Activated CD4-positive, alpha-beta T cell treated with anti-CD3 and anti-CD28 coated beads, Interleukin-2, amount 10 ng/mL, durations not matched to agents 7 days and 5 days (primary cell): ENCODE measurements at places on chromosomes 13 and 19.

DNA sequence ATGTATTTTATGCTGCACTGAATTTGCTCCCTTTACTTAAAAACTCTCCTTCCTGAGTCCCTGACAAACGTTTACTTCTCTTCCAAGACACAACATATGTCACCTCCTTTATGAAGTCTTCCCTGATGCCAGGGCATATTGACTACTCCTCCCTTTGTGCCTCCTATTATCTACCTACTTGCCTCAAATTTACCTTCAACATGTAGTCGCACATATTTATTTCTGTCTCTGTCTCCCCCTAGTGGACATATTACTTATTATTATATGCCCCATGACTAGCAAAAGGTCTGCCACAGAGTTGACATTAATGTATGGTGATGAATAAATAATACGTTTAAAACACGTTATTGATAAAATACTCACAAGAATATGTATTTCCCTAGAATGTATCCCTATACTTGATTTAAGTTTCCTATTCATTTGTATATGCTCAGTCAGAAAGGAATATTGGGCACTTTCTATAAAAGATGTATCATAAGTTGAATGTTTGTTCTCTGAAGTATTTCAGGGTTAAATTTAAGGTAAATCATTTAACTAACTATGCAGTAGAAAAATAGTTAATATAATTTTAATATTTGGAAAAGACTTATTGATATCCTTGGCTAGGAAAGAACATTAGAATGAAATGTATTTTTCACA lies 250.3 kb upstream of the ATXN8OS start:
- no peak for DNase-seq

DNA sequence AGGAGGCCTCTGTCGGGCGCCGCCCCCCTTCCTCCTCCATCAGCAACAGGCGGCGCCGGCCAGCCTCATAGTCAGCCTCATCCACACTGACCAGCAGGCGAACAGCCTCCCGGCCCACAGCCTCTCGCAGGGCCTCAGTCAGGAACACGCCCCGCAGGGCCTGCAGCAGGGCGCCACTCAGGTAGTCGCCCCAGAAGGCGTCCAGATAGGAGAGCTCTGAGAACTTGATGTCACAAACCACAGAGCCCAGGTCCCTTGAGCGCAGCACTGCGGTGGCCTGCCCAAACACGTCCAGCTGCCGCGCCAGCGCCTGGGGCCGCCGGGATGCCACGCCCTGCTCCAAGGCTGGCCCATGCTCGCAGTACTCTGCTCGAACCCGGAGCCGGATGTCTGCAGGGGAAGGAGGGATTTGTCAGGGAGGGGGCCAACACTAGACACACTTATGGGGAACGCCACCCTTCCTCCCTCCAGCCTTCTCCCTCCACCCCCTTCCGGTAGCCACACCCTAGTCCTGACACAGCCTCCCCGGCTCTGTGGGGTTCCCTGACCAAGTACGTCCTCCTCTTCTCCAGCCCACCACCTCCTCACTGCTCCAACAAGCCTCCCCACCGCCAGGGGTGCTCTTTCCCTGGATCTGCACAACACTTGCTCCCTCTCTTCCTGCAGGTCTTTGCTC lies 17.9 kb downstream of the DEDD2 start:
- peak; percentile 86 for DNase-seq

GRCh38 chr19:41452584-41453275 lies 9.8 kb downstream of the ERICH4 start:
- no peak for DNase-seq

DNA sequence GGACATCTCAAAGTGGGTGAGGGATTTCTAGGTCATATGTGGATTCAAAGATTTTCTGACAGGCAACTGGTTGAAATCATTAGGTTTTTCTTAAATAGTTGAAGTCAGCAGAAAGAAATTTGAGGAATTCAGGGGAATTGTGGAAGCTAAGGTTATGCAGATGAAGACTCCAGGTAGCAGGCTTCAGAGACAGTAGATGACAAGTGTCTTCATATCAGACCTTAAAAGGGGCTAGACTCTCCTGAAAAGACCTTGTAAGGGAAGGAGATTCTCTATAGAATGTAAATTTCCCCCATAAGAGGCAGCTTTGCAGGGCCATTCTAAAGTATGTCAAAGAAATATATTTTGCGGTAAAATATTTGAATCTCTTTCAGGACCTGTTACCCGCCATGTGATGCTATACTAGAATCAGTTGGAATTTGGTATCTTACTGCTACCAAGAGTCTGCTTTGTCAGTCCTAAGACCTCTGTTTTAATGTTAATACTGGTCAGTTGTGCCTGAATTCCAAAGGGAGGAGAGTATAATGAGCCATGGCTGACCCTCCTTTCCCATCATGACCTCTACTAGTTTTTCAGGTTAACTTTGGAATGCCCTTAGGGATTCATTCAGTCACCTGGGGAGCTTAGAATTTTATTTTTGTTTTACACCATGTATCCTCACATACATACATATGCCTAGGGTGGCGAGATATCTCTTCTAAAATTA lies 1115.5 kb upstream of the SLC10A2 start:
- DNase-seq = no peak

DNA sequence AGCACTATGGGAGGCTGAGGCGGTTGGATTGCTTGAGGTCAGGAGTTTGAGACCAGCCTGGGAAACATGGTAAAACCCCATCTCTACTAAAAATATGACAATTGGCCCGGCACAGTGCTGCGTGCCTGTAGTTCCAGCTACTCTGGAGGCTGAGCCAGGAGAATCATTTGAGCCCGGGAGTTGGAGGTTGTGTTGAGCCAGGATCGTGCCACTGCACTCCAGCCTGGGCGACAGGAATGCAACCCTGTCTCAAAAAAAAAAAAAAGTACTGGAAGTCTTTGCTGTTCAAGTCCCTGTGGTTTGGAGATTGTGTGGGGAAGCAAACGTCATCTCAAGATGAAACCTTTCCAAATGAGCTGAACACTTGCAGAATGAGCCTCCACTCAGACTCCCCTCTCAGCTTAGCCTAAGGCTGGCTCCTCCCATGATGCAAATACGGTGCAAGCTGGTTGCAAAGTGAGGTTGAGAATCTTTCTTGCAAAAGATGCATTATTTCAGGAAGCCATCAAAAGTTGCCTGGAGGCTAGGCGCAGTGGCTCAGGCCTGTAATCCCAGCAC lies 46.2 kb downstream of the MYO9B start:
- no peak for DNase-seq

GRCh38 chr19:30017172-30017571 lies 75.1 kb downstream of the URI1 start:
- DNase-seq = no peak

DNA sequence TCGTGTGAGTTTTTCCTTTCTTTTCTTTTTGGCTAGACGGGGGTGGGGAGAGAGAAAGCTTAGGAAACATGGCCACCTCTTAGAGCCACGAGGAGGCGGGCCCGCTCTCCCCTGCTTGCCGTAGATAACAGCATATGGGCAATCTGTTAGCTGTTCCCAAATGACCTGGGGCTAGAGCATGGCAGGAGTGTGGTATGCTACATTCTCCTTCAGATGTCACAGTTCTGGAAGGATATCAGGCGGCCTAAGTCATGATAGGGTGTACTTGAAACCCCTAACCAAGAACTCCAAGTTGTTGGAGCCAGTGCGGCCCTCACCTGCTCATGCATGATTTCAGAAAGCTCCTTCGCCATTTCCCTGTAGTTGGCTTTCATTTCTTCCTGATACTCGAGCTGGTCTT lies 44.3 kb upstream of the SLC15A1 start:
- no peak for DNase-seq

DNA sequence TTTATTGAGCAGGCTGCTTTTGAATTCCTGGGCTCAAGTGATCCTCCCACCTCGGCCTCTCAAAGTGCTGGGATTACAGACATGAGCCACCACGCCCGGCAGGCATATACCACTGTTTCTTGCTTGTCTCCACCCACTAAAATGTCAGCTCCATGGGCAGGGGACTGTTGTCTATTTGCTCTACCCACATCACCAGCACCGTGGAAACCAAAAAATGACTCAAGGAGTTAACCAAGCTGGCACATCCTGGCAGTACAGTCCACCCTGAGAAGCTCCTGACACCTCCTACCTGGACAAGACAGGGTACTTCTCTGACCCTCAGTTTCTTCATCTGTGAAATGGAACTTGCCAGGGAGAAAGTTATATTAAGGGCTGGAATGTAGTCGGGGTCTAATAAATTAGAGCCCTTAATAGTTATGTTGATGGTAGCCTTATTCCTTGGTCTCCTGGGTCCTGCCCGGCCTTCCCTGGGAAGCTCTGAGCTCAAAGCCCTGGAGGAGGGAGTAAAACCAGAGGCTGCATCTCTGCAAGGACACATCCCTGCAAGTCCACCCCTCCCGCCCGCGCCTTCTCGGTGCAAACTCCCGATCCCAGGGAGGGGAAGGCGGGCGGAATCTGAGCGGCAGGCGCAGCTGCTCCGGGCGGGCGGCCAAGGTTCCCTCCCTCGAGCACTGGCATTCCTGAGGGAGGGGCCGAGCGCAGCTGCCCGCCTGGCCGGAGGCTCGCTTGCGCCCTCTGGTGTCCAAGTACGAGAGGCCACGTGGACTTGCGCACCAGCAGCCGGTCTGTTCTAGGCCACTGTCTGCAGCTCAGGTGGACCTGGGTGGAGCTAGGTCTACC lies 14.1 kb downstream of the RDH8 start:
- peak; percentile 76 for DNase-seq
